ENCODE measurements at places on chromosomes 2 and 18.

GRCh38 chr18:45102126-45102525 is 421.4 kb downstream of the SETBP1 start:
- no peak for DNase-seq

DNA sequence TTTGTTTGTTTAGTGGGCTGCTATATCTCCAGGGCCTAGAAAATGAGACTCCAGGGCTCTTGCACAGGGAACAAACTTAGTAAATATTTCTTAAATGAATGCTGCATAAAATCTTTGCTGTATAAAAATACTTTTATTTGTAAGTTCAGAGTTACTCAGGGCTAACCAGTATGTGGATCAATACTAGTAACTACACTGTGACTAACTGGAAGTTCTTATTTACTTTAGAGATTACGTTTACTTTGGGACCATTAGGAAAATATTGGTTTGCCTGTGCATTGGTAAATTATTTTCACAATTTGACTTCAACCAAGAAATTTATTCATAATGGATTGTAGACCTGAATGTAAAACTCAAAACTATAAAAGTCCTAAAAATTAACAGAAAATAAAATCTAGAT is 575.5 kb downstream of the RNF144A start:
- no peak for DNase-seq

DNA sequence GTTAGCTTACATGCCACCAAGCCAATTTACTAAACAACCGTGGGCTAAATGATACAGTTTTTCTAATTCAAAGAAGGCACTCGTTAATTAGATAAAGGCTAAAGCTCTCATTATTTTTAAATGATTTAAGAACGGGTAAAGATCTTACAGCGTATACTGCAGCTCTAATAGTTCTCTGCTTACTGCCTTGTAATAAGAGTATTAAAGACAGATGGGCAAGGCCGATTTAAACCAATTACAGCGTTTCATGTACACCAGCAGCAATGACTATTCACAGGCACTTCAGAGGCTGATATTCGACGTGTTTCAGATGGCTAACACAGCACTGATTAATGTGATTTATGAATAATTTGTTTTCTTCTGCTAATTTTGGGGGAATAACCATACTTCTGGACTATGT is 259.3 kb downstream of the ZNF407 start:
- DNase-seq = no peak

GRCh38 chr2:8999797-9000196 is 3.7 kb downstream of the MBOAT2 start:
- no peak for DNase-seq

- no peak for DNase-seq
Measured at GRCh38 chr18:75438891-75439290, 11.4 kb upstream of the SMIM21 start.
